ENCODE measurements at places on chromosomes 1 and 21. TPM values are rescaled to one million over a fixed set of nuclear protein-coding genes. Genes with fewer than 3 reads are reported as not detected.

PGLYRP3 gene
- total RNA-seq: not detected

PRAMEF9 gene
- not detected for total RNA-seq

PRELP gene
- total RNA-seq: not detected

PDPN gene
- total RNA-seq: not detected

RAB25 gene
- not detected for total RNA-seq

GBP4 gene
- total RNA-seq: 7.6 TPM

LCE1F gene
- total RNA-seq: not detected

RHD gene
- total RNA-seq: not detected

HUNK gene
- total RNA-seq: not detected

KLF17 gene
- total RNA-seq: not detected

CD53 gene
- total RNA-seq: not detected

GPATCH2 gene
- 15.6 TPM for total RNA-seq

ADAM15 gene
- 268 TPM for total RNA-seq

LIN28A gene
- not detected for total RNA-seq

RPE65 gene
- not detected for total RNA-seq

WNT3A gene
- not detected for total RNA-seq

MYOG gene
- not detected for total RNA-seq

CFAP141 gene
- total RNA-seq: not detected

TOR1AIP2 gene
- total RNA-seq: 102 TPM

RXRG gene
- total RNA-seq: not detected

NKAIN1 gene
- total RNA-seq: 0.40 TPM

BCAR3 gene
- 31.2 TPM for total RNA-seq

MCOLN3 gene
- not detected for total RNA-seq

DIO1 gene
- not detected for total RNA-seq

LCE1B gene
- not detected for total RNA-seq

MYBPH gene
- total RNA-seq: not detected

OR2T2 gene
- total RNA-seq: not detected

GUCA2A gene
- not detected for total RNA-seq

NBPF4 gene
- total RNA-seq: not detected

CSF3R gene
- not detected for total RNA-seq

NTMT2 gene
- total RNA-seq: not detected

NBPF11 gene
- total RNA-seq: 10.2 TPM

NBPF8 gene
- 15.7 TPM for total RNA-seq

CHIA gene
- total RNA-seq: not detected

TNFRSF18 gene
- not detected for total RNA-seq

IFNLR1 gene
- total RNA-seq: not detected

NT5C1A gene
- total RNA-seq: not detected

RBM8A gene
- 200 TPM for total RNA-seq

TSPEAR gene
- total RNA-seq: not detected

LMX1A gene
- not detected for total RNA-seq

FALEC gene
- not detected for total RNA-seq

SSR2 gene
- total RNA-seq: 362 TPM

RBM34 gene
- 80.7 TPM for total RNA-seq

CRYBG2 gene
- total RNA-seq: not detected

Data from endothelial cell of umbilical vein (primary cell).